ENCODE measurements at places on chromosomes 4 and X.
A peak's percentile ranks its signal among the peaks of the same experiment; 100 is the strongest.

DNA sequence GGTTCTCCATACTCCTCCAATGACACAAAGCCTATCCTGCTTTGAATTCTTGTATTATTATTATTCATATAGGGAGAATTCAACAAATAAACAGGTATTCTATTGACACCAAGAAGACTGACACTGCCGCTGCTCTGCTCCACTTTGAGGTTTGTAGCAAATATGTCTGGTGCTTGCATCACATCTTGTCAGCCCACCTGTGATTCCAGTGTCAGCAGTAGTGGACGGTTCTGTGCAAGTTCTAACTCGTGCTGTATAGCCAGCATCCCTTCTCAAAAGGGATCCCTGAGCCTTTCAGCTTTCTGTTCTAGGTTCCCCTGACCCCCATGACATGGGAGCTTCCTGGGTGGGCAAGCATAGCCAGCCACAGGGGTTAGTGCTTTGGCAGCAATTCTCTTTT is 296.0 kb upstream of the FTHL17 start:
- no peak for DNase-seq

- peak; percentile 73 for DNase-seq
Observed at GRCh38 chrX:49840679-49841078, 11.6 kb downstream of the PAGE4 start.

DNA sequence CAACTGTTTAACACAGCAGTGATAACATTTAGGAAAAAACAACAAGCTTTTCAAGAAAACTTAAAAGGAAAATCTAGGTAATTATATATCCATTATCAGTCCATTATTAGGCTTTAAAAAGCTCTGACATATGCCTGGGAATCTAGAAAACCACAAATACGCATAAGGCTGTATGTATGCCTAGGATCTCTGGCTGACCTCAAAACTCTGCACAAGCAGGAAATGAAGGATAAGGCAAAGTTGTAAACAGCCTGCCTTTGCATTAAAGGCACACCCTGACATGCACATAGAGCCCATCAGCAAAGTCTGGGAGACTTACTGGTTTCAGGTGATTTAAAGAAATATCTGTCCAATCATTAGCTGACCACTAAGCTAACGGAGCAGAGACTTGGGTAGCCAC is 14.0 kb downstream of the TIMP1 start:
- DNase-seq = no peak

DNA sequence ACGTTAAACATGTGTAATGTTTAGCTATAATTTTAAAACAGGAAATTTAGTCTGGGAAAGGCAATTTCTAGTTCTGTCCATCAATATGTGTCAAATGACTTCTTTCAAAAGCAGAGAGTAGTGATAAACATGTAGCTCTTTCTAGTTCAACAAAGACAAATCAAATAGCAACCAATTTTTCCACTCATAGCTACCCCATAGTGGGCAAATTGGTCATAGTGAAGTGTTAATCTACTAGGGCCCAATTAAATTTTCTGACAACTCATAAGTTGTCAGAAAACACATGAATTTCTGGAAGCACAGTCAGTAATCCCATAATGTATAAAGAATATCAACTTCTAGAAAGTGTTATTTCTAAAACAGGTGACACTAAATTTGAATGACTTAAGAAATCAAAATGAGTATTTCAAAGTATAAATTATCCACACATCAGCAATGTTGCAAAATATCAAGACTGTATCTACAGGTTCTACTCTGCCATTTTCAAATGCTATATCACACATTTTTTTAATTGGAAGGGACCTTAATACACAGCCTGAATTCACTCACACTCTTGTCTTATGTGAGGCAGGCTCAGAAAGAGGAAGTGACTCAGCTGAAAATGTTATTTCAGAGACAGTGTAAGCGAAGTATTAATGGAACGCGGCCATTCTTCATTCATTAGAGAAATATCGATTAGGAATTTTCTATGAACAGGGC is 7.7 kb downstream of the OCIAD2 start:
- no peak for DNase-seq

GRCh38 chrX:156001001-156001666 is 3.6 kb downstream of the IL9R start:
- no peak for DNase-seq

DNA sequence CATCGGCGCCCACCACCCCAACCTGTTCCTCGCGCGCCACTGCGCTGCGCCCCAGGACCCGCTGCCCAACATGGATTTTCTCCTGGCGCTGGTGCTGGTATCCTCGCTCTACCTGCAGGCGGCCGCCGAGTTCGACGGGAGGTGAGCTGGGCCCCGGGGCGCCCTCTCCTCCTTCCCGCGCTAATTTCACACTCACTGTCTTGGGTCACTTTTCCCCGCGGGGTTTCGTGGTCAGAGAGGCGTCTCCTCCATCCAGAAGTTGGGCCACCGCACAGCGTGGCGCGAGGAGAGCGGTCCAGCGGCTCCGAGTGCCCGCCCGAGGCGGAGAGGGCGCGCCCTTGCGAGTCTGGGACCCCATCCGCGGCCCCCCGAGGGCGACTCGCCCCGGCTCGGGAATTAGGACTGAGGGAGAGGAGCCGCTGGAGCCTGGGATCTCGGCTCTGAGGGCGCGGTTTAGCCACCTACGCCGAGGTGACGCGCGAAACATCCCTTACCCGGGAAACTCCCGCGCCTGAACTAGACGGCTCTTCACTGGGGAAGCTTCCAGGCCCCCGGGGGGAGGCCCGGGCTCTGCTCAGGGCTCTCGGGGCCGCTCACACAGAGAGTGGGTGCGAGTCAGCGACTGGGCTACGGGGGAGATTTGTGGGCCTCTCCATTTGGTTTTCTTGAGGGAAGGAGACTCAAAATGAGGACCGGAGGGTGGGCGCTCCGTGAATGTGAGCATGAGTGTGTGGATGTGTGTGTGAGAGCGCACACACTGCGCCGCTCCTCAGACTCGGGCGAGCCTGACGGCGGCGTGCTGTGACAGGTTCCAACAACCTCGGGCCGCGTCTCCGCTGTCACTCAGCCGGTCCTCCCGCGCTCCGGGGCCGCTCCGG is 551 bp downstream of the NPNT start:
- DNase-seq = peak; percentile 33

GRCh38 chr4:139457318-139457717 is 3.4 kb downstream of the RAB33B start:
- no peak for DNase-seq
